ENCODE measurements at places on chromosomes 1 and 21.

GRCh38 chr1:92832537-92833114 is 786 bp downstream of the RPL5 start:
- DNase-seq = no peak

- DNase-seq = no peak
These were observed 30.9 kb downstream of the KCNT2 start for GRCh38 chr1:196577386-196577785.

DNA sequence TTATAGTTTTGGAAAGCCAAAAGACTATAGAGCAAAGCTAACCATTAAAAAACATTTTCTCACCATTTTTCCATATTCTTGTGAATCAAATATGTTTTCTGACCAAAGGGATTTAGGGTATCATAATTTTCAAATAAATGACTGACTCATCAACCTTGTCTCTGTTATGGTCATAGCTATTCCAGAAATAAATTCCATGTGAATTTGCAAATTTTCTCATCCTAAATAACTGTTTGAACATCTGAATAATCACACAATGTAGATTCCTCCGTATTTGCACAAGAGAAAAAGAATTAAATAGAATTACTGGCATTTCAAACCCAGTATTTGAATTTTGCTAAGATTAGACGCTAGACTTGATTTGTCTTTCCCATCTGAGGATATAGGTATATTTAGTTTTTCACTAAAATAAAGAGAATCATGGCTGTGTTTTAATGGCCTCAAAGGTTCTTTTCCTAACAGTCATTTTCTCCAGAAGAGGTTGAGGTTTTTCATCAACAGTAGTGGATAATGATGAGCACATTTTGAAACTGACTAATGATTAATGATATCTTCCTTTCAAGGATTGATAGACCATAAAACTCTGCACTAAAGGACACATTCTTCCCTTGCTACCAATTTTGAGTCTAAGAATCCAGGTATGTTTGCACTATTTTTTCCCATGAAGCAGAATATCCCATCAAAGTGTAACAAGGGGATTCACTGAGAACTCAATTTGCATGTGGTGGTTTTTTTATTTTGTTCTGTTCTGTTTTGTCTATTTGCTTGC is 9.5 kb upstream of the DUSP23 start:
- DNase-seq = no peak

- DNase-seq = no peak
These were observed 13.9 kb upstream of the C1orf141 start for GRCh38 chr1:67148516-67149178.

DNA sequence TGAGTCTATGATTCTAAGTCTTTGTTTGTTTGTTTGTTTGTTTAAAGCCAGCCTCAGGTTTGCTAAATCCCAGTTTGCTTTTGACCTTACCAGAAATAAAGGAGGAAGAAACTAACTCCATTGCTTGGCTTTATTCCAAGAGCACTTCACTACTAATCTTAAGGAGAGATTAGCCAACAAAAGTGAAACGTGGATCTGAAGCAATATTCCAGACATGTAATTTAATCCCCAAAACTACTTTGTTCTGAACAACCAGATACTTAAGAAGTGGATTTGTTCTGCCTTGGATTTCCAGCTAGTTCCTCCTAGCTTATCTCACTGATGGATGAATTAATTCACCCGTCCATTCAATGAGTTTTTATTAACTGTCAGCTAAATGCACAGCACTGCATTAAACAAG is 15.9 kb upstream of the CEP350 start:
- no peak for DNase-seq

- no peak for DNase-seq
These were observed at the start of gene LRRC52 for GRCh38 chr1:165543532-165544438. Gene LRRC52, plus strand, starts transcription at chr1:165544000. Its CDS starts 297 bp downstream, at chr1:165544297.

GRCh38 chr1:70431317-70431716 is 20.2 kb downstream of the CTH start:
- DNase-seq = no peak

DNA sequence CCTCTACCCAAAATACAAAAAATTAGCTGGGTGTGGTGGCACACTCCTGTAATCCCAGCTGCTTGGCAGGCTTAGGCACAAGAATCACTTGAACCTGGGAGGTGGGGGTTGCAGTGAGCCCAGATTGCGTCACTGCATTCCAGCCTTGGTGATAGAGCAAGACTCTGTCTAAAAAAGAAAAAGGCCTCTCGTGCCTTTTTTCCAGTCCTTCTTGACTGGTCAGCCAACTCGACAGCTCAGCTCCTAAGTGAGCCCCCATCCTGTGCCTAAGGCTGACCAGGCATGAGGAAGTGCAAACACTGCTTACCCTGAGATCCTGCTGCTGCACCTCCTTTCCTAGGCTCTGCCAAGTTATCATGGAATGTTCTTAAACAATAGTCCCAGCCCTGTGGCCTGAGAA is 10.1 kb upstream of the PROK1 start:
- no peak for DNase-seq

Measured in activated T-cell treated with anti-CD3 and anti-CD28 coated beads for 48 hours (primary cell).